Glutamatergic neuron (in vitro differentiated cells): ENCODE measurements at places on chromosomes 7 and 10. TPM values are rescaled to one million over a fixed set of nuclear protein-coding genes. Genes with fewer than 3 reads are reported as not detected.

- DNase-seq = no peak
These were observed at the start of gene CDHR3 for GRCh38 chr7:105963038-105963667. Gene CDHR3 (plus strand): TSS chr7:105963264. CDS start chr7:105963319, 55 bp downstream.

DNA sequence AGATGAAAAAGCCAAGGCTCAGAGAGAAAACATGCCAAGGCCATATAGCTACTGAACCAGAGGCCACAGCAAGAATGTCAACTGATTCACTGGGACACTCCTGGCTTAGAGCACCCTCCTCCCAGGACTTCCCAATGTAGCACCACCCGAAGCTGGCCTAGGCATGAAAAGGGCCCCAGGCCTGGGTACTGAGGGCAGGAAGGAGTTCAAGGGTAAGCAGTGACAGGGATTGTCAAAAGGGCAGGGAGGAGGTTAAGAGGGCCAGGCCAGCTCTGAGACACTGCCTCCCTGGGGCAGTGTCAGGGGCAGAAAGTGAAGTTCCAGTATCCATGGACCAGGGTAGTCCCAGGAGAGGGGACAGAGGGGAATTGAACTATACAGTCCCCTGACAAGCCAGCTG, 57.8 kb downstream of the FRMPD2 start:
- DNase-seq = no peak

PNLIPRP2 gene
- not detected for total RNA-seq

GRCh38 chr10:61486738-61487396, 33.7 kb upstream of the TMEM26 start:
- no peak for DNase-seq

- no peak for DNase-seq
These were observed 484 bp downstream of the ZNF438 start for GRCh38 chr10:31031205-31031557.

GRCh38 chr10:56920601-56921261, 559.7 kb upstream of the ZWINT start:
- DNase-seq = no peak

GRCh38 chr7:50274361-50274760, 30.2 kb upstream of the IKZF1 start:
- no peak for DNase-seq

- DNase-seq = no peak
These were observed 115.9 kb downstream of the ADCY1 start for GRCh38 chr7:45689797-45690761.

DNA sequence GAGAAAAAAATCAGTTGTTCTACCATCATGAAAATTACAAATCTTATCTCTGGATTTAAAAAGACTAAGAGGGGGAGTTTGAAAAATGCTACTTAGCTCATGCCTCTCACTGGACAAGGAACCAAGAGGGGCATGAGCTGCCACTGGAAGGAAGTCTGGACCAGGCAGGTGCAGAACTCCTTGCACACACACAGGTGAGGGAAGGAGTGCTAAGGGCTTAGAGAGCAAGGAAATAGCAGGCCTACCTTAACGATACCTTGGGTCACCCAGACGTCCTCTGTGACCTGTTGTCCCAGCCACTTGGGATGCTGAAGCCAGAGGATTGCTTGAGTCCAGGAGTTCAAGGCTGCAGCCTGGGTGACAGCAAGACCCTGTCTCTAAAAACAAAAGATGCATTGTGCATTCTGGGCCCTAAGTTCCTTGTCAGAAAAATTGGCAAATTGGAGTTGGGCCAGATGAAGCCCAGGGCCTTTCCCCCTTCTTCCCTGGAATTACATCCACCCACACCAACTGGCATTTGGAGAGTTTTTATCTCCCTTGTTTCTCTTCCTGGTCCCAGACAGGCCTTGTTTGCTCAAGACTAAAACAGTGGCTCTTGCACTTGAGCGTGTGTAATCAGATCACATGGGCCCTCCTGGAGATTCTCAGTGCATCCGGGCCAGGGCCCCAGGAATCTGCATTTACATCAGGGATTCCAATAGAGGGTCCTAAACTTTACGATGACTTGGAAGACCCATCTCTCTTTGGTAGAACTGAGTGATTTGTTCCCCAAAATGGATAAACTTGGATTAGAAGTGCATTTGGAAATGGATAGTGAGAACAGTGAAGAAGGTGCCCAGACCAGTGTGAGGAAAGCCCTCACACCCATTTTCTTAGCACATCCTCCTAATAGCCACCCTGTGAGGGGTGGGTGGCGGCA, 3.0 kb downstream of the DDIT4 start:
- DNase-seq = no peak

DNA sequence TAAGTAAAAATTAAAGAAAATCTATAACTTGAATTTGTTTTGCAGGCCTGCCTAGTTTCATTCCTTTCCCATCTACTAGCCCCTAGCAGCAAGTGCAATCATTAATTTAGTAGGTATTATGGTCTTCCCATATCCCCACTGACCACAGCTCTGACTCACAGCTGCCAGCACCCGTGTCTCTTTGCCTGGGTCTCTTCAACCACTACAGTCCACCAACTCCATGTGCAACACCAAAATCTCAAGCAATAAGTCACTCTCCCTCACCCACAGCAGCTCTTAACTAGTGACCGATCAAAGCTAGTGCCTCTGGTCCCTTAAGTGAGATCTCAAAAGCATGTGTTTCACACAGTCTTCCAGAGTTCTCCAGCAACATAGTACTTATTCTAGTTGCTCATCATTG, 26.0 kb upstream of the THSD7A start:
- no peak for DNase-seq

DNA sequence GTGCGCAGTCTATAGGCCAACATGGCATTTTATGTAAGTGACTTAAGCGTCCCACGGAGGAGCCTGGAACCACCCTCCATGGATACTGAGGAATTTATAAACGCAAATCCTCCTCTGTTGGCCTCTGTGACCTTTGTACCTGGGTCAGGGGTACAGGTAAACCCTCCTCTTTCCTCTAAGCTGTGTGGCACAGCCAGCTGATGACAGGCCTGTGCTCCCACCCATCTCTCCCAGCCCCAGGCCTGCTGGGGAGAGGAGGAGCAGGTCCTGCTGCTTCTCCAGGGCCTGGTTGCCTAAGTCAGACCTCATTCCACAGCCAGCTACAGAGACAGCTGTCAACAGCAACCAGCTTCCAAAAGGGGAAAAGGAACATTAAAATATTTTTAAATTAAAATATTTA, 5.0 kb downstream of the AVPI1 start:
- DNase-seq = no peak

DNA sequence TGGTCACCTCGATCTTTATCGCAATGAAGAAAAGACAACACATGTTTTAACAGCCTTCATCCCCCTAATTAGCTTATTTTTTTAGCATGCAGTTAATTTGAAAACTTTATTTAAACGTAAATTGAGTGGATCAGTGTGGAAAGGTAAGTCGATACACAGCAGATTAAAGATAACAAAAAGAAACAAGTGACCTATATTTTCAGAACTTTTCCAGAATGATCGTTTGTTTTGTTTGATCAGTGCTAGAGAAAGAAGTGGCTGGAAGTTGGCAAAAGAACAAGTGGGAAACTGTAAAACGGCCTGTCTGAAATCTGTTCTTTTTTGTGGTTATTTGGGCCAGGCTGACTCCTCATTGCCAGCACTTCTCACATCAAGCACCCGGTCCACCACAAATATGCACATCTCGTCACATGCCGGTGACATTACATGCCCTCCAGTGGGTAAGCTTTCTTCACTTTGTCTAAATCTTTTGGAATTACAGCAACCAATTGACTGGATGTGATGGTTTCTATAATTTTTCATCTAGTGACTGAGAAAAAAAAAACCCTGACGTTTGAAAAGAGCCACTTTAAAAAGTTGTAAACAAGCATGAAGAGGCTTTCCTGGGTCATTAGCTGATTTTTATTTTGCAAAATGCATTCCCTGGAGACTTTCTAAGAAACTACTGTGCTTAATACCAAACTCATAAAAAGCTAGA, 33.2 kb downstream of the C7orf33 start:
- DNase-seq = no peak
